ENCODE measurements at places on chromosomes 6 and 20.

GRCh38 chr6:82166493-82166892 lies 81.1 kb downstream of the IBTK start:
- no peak for DNase-seq

GRCh38 chr6:85403331-85404015 lies 46.4 kb upstream of the NT5E start:
- no peak for DNase-seq

- DNase-seq = no peak
Observed at GRCh38 chr6:108944707-108945680, 96.8 kb downstream of the ARMC2 start.

DNA sequence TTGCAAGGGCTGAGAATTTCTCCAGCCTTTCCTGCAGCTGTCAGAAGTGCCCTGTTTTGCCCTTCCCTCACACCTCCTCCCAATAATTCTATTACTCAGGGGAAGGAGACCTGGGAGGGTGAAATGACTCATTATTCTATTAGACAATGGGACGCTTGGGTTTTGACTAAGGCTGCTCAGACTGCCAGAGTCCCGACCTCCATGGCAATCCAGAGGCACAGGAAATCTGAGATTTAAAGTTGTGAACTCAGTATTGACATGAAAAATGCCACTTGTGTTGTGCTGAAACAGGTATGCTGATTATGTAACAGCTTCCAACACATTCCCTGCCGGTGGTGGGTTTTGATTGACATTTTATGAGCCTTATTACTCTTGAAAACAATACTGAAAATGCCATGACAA lies 625.9 kb upstream of the FLRT3 start:
- DNase-seq = no peak

DNA sequence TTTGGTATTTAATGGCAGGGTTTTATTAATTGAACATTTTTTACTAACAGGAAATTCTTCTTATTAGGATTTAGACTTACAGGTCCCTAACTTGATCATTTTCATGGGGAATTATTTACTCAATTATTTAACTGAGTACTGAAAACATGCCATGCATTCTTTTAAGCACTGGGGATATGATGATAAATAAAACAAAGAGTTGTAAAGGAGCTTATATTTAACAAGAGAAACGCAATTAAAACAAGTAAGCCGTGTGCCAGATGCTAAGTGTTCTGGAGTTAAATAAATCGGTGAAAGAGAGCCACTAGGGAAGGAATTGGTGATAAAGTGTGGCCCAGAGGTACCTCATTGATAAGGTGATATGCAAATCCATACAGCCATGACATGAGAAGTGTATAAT lies 214.2 kb upstream of the HTR1E start:
- DNase-seq = no peak

DNA sequence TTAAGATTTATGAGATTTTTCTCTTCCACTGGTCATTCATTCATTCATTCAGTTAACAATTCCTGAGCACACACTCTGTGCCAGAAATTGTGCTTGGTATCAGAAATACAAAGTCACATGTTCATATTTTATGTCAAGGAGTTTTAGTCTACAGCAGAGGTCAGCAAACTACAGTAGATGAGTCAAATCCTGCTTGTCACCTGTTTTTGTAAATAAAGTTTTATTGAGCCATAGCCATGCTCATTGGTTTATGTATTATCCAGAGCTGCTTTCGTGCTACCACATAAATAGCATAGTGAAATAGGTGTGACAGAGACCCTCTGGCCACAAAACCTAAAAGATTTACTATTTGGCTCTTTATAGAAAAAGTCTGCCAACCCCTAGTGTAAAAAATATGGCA lies 46.8 kb downstream of the THEMIS start:
- no peak for DNase-seq

DNA sequence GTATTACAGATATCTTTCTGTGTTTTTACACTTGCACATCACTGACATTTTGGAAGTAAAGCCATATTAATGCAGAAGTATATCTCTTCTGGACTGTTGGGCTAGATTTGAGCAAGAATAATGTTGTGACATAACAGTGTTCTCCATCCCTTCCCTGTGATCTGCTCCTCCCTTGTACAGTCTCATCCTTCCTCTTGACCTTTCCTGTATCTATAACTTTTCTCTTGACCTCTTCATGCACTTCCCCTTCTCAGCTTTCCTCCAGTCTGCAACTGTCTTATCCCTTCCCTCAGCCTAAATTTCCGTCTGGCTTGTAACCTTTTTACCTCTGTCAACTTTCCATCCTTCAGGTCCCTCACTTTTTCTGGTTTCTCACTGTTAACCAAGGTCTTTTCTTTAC lies 29.8 kb downstream of the NCOA3 start:
- DNase-seq = no peak

DNA sequence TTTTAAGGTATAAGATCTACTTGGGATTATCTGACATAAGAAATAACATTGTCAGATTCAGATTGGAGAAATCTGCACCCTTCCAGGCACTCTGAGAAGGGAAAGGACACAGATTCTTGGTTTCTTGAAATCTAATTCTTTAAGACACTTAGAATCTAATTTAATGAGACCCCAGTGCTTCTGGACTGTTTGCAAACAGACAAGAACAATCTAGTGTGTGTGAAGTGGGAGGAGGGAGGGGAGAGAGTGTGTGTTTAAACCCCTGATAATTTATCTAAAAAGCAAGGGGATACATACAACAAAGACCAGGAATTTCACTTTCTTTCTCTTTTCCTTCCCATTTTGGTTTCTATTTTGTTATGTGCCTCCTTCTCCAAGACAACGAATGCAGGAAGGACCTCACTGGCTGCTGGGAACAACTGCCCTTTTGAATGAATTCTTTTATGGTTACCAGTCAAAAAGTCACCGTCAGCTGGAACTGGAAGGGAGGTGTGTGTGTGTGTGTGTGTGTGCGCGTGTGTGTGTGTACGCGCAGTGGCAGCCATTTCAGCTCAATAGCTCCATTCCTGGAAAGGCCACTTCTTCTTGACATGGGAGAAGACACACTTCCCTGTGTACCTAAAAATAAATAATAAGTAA lies 129.4 kb downstream of the BCAS1 start:
- DNase-seq = no peak

DNA sequence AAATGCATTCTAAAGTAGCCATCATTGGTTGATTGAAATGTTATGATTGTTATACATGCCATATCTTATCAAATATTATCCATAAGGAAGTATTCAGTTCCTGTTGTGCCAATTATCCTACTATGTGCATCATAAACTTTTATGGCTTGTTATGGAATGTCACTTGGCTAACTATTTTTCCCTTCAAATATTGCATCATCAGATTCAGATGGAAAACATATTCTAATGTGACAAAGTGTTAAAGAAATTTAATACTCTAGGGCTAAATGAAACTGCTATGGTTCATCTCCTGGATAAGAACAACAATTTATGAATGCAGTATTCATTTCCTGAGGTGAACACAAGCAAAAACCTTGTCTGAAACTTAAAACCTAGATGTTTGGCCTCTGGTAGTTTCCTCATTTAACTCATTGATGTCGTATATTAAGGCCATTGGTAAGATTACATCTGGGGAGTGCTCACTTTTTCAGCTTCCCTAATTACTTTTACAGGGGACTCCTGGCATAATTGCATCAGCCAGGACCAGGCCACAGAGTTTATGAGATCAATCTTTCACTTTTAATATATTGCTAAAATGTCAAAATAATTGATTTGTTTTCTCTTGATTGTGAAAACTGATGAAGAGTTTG lies 134.9 kb upstream of the CEP162 start:
- no peak for DNase-seq

DNA sequence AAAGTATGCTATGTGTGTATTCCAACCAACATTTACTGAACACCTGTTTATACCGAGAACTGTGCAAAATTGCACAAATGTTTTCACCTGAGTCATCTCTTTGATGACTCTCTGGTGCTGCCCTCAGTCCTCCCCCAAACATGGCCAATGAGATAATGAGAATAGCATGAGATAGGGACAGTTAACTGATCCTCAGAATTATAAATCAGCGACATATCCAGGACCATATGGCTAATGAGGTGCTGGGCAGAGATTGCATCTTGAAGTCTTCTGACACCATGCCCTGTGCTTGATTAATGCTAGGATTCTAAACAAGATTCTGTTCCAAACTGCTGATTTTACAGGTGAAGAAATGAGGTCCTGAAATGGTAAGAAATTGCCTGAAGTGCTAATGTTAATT lies 13.0 kb downstream of the CLVS2 start:
- DNase-seq = no peak

DNA sequence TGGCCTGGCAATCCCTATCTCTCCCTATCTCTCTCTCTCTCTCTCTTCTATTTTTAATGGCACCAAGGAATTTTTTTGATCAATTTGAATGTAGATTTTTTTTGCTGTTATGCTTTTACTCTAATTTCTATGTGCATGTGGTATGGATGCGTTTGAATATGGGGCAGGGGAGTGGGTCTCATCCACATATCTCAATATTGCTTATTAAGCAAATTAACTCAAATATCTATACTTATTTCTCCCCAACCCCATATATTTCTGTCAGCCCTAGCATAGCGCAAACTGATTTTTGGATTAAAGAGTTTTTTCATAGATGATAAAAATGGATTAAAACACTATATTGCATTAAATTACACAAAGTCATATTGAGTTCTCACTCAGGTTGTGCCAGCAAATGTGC lies 210.2 kb downstream of the KHDRBS2 start:
- DNase-seq = no peak

GRCh38 chr20:51021067-51022025 lies 1.6 kb downstream of the KCNG1 start:
- no peak for DNase-seq

GRCh38 chr20:43438578-43439316 lies 18.9 kb upstream of the SRSF6 start:
- DNase-seq = no peak
